Non-pigmented ciliary epithelial cell (primary cell): ENCODE measurements at places on chromosomes 4 and X.
A peak's percentile ranks its signal among the peaks of the same experiment; 100 is the strongest.

- no peak for DNase-seq
Measured at GRCh38 chr4:26051240-26051639, 137.2 kb downstream of the SMIM20 start.

- no peak for DNase-seq
Measured at GRCh38 chrX:12681047-12681446, 110.2 kb upstream of the PRPS2 start.

DNA sequence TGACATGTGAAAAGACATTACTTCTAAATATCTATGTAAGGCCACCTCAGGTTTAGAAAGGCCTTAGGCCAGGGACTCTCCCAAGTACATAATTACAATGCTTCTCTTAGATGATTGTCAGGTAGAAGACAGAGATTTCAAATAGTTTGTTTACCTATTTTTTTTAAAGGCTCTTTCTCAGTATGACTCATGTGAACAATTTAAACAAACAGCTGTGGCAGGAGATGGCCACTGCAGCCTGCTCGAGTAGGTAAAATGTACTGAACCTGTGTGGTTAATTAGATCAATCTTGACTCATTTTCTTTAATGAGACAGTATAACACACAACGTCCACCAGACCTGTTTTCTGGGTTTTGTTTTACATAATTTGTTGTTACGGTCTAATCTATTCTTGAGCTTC, 50.2 kb downstream of the LEF1 start:
- no peak for DNase-seq

DNA sequence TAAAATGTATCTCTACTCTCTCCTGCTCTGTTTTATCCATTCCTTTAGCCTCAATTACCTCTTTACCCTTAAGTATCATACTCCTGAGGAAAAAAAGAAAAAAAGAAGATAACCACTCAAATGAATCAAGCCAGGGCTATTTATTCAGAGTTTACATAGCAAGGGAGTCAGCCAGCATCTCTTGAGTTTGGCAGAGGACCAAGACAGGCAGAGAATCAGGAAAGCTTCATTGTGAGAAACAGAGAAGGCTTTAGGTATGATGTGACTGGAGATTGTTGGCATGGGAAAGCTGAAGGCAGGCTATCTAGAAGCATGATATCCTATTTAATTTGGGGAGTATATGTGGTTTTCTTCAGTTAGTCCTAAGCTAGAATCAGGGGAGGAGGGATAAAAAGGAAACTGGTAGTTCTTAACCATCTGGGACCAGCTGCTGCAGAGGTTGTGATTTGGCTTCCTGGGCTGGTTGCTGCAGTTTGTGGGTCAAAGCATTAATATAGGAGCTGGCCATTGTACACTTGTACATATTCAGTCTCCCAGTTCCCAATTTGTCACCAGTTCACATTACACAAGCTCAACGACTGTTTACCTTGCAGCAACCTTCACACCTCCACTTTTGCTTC, 11.2 kb downstream of the APELA start:
- DNase-seq = no peak

GRCh38 chr4:122967231-122967630, 44.8 kb upstream of the NUDT6 start:
- no peak for DNase-seq

GRCh38 chr4:41321216-41321945, 64.7 kb downstream of the UCHL1 start:
- DNase-seq = no peak

GRCh38 chr4:158785718-158786117, 16.9 kb downstream of the FNIP2 start:
- no peak for DNase-seq

DNA sequence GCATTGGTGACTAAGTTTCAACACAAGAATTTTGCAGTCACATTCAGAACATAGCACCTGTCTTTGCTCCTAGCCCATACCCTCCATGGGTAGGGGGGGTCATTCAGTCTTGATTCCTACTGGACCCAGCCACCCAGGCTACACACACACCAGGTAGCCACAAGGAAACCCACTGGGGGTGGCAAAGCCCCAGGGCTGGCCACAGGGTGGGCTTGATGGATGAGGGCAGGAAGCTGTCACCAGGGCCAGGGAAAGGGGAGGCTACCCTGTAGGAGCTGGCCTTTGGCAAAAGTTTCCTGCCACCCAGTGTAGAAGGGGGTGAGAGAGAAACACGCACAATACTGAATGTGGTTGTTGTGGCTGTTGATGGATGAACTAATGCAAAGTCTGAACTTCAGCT, 74.5 kb upstream of the NKX1-1 start:
- DNase-seq = no peak

GRCh38 chr4:11805842-11806241, 377.1 kb upstream of the HS3ST1 start:
- peak; percentile 4 for DNase-seq

GRCh38 chr4:54687887-54688841, 30.4 kb downstream of the KIT start:
- DNase-seq = peak; percentile 6

DNA sequence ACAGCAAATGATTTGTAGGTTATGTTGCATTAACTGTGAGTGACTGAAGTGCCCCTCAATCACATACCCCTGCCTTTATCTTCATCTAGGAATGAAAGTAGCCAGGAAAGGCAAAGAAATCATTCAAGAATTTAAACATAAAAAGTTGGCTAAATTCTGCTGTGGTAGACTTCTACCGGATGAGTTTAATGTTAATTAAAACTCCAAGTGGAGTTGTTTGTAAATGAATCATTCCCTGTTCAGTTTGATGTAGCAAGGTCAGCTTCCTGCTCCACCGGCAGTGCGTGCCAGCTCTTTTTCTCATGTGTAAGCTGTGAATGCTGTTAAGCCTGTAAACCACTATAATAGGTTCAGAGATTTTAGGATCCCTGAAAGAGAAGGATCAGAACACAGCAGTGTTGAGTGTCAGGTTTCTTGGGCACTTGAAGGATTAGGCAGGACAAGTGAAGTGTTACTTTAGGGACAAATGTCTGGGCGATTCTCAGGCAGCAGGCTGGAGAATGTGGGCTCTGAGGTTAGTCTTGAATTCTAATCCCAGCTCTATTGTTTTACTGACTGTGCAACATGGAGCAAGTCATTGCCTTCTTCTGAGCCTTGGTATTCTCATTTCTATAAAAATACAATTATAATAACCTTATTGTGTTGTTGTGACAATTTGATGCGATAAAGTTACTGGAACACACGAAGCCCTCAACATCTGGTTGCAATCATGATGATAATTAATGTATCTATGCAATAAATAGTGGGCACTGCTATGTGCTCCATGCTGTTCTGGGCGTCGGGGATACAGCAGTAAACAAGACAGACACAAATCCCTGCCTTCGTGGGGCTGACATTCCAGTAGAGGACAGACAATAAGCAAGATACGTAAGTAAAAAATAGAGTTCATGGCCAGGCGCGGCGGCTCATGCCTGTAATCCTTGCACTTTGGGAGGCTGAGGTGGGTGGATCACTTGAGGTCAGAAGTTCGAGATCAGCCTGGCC, 112.0 kb downstream of the SHROOM3 start:
- no peak for DNase-seq

DNA sequence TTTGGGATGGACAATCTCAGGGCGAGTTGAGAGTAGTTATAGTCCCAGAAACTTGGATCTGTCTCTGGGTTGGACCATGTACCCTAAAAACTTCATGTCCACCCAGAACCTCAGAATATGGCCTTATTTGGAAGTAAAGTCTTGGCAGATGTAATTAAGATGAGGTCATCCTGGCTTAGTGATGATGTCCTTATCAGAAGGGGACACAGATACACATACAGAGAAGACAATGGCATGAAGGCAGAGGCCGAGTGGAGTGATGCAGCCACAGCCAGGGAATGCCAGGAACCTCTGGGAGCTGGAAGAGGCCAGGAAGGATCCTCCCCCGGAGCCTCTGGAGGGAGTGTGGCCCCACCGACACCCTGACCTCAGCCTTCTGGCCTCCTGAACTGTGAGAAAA, 61.2 kb upstream of the STX18 start:
- DNase-seq = no peak

- DNase-seq = no peak
Measured at GRCh38 chr4:169068423-169068822, 58.4 kb upstream of the CBR4 start.

DNA sequence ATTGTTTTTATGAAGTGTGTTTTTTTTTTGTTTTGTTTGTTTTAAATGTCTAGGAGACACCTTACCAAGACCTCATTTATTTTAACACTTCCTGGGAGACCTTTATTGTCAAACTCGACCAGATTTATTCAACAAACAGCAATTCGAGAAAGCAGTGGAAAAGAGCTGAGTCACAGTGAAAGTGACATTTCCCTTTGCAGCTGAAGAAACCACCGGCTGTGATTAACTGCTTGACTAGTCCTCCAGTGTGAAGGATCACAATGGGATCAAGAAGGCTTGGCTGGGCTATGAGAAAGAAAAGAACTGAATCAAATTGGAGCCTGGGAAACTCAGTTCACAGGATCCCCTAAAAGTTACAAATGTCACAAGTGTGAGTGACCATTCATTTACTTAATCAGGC, 11.9 kb upstream of the ADH7 start:
- peak; percentile 31 for DNase-seq

DNA sequence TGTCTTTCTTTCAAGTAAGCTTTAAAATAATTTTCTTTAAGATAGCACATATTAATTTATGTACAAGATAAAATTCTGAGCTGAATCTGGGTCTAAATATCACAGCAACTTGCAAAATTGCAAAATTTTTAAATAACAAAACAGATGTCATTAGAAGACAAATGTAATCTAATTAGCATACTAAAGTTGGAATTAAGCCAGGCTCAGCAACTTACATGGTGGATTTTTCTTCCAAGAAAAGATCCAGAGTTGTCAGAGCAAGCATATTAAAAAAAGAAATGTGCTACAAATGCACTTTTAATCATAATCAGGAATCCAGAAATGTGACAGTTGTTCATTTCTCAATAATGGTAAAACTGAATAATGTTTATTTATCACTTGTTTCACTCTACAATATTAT, 906.9 kb upstream of the INTU start:
- no peak for DNase-seq

DNA sequence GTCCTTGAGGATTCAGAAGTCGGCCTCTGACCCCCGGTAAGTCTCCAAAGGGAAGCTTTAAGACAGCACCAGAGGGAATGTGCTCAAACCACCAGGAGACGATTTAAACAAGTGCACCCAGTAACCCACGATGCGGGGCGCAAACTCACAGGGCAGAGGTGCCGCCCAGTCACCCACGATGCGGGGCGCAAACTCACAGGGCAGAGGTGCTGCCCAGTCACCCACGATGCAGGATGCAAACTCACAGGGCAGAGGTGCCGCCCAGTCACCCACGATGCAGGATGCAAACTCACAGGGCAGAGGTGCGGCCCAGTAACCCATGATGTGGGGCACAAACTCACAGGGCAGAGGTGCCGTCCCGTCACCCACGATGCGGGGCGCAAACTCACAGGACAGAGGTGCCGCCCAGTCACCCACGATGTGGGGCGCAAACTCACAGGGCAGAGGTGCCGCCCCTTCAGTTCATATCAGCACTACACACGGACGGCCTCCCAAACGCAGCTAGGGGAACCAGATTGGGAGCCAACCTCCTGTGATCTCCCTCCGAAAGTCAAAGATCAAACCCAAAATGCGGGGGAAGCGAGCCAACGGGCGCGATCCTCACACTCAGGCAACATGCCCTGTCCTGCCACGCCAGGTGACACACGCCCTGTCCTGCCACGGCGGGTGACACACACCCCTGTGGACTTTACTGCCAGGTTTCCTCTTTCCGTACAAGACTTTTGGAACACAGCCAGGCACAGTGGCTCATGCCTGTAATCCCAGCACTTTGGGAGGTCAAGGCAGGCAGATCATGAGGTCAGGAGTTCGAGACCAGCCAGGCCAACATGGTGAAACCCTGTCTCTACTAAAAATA, 11.3 kb downstream of the PPP2R3B start:
- no peak for DNase-seq

GRCh38 chr4:24995346-24995919, 35.3 kb downstream of the LGI2 start:
- no peak for DNase-seq

DNA sequence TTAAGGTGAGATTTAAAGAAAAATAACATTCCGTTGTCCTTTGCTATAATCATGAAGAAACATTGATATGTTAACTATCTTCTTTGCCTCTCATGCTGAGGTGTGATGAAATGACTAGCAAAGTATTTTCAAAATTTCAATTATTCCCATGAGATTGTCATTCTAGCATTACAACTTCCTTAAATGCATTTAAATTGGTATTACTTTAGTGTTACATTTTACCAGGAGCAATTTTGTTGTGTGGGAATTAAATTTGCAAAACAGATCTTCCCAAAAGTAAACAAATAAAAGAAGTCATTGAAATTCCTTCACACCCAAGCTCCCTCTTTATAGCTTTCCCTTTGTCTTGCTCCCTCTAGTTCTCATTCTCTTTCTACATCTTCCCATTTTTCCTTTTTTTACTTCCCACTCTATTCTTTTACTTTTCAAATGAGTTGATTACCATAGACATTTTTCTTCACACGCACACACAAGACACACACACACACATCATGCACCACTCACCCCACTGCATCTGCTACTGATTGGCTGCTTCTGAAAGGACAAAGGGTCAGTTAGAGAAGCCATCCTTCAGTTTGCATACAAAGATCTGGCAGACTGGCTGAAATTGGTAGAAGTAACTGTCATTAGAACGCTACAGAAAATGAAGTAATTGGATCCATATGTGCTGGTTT, 10.0 kb upstream of the APELA start:
- DNase-seq = no peak

- DNase-seq = no peak
Measured at GRCh38 chr4:8392591-8393190, 47.8 kb downstream of the ACOX3 start.

GRCh38 chrX:73728602-73729001, 165.6 kb downstream of the CHIC1 start:
- no peak for DNase-seq

- DNase-seq = peak; percentile 44
Measured at GRCh38 chr4:122914938-122915337, 7.5 kb downstream of the NUDT6 start.

DNA sequence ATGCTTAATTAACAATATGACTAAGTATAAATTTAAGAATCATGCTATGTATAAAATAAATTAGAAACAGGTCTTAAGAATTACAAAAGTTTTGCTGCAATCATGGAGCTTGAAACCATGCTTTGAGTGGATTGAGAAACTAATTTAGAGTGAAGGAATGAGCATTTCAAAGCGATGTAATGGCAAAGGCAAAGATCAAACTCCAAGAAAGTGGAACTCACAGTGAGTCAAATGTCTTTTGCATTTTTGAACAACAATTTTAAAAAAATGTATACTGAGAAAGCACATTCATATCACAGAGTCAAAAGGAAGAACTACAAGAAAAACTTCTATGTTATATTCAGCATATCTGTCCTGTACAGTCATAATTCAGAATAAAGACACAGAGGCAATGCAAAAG, 6.6 kb downstream of the GPRIN3 start:
- no peak for DNase-seq

- DNase-seq = no peak
Measured at GRCh38 chrX:118755633-118756032, 28.2 kb downstream of the IL13RA1 start.

- DNase-seq = peak; percentile 97
Measured at GRCh38 chr4:85402371-85402770, 72.6 kb upstream of the ARHGAP24 start.

GRCh38 chrX:68710870-68711576, 63.6 kb downstream of the STARD8 start:
- DNase-seq = no peak
